ENCODE measurements at places on chromosomes 6 and 20.

DNA sequence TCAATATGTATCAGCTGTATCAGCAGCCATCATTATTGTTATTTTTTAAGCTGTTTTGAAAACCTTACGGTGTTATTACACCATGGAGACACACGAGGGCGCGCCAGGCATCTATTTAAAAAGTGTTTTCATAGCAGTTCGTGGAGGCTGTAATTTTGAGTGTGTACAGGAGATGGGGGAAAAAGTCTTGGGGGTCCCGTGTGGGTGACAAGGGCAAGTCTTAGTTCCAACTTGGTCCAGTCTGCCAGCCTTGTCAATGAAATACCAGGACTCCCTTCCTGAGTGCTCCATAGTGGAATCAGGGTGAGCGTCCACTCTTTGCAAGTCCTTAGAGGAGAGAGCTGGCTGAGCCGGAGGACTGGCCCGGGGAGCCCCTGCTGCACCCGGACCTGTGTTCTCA, 43.3 kb downstream of the SLC2A10 start:
- H3K27ac ChIP-seq: no peak overlapping the region
- peak; percentile 74 for DNase-seq
- no peaks in the 10 kb centered on the region for H3K4me1 ChIP-seq
- H3K27me3 ChIP-seq: peaks cover 5% of the 10 kb centered on the region
- H3K36me3 ChIP-seq: no peaks in the 10 kb centered on the region
- H3K4me3 ChIP-seq: no peak overlapping the region

GRCh38 chr20:19839053-19839452, 81.0 kb downstream of the RIN2 start:
- H3K36me3 ChIP-seq: no peaks in the 10 kb centered on the region
- no peak overlapping the region for H3K27ac ChIP-seq
- peaks cover 3% of the 10 kb centered on the region for H3K4me1 ChIP-seq
- no peak overlapping the region for H3K4me3 ChIP-seq
- H3K27me3 ChIP-seq: no peaks in the 10 kb centered on the region
- no peak for DNase-seq

- no peaks in the 10 kb centered on the region for H3K4me1 ChIP-seq
- peak overlapping the region; percentile 51 for H3K4me3 ChIP-seq
- no peak overlapping the region for H3K27ac ChIP-seq
- H3K27me3 ChIP-seq: no peaks in the 10 kb centered on the region
Observed at GRCh38 chr6:26401389-26401986, 587 bp upstream of the BTN3A1 start.

DNA sequence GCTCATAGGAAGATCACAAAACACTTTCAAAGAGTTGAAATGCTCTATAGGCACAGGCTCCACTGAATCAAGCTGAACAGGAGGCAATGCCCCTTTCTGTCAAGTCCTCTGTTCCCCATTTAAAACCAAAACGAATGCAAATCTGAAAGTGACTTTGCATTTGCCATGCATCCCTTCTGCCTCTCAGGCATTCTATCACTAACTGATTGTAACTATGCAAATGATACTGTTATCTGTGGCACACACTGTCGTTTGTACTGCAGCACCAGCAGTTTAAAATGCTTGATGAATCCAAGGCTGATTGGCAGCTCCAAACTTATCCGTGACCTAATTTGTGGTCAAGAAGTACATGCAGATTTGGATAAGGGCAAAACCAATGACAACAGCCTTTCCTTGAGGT, 1067.5 kb upstream of the MAP3K7 start:
- H3K4me1 ChIP-seq: peaks cover 9% of the 10 kb centered on the region
- H3K27ac ChIP-seq: no peak overlapping the region
- no peak for DNase-seq
- H3K27me3 ChIP-seq: no peaks in the 10 kb centered on the region
- H3K36me3 ChIP-seq: no peaks in the 10 kb centered on the region

- H3K27ac ChIP-seq: no peak overlapping the region
- DNase-seq: no peak
- no peak overlapping the region for H3K4me3 ChIP-seq
- H3K27me3 ChIP-seq: no peaks in the 10 kb centered on the region
- H3K36me3 ChIP-seq: no peaks in the 10 kb centered on the region
- H3K4me1 ChIP-seq: no peaks in the 10 kb centered on the region
Observed at GRCh38 chr6:100300221-100300736, 164.4 kb downstream of the SIM1 start.

- H3K4me3 ChIP-seq: no peak overlapping the region
- H3K27ac ChIP-seq: no peak overlapping the region
- H3K27me3 ChIP-seq: no peaks in the 10 kb centered on the region
- peaks cover 3% of the 10 kb centered on the region for H3K4me1 ChIP-seq
- no peak for DNase-seq
Observed at GRCh38 chr20:41412324-41413120, 45.9 kb upstream of the EMILIN3 start.

DNA sequence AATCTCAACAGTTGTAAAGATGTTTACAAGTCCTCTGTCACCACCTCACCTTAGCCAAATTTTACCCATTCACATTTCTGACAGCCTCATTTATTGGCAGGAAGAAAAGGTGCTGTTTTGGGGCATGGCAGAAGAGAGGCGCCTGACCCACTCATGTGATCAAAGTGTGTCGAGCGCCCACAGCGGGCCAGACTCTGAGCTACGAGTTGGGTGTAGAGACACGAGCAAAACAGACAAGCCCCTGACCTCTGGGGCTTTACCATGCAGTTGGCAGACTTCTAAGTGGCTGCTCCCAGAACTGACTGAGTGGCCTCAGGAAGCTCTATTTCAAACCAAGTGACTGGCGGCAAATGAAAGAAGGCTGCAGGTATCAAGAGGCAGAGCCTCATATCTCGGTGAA, 167.0 kb downstream of the SOBP start:
- H3K27me3 ChIP-seq: no peaks in the 10 kb centered on the region
- H3K36me3 ChIP-seq: peaks cover 9% of the 10 kb centered on the region
- peak; percentile 34 for DNase-seq
- H3K4me3 ChIP-seq: no peak overlapping the region
- H3K27ac ChIP-seq: peak overlapping the region; percentile 39
- H3K4me1 ChIP-seq: peaks cover 36% of the 10 kb centered on the region

DNA sequence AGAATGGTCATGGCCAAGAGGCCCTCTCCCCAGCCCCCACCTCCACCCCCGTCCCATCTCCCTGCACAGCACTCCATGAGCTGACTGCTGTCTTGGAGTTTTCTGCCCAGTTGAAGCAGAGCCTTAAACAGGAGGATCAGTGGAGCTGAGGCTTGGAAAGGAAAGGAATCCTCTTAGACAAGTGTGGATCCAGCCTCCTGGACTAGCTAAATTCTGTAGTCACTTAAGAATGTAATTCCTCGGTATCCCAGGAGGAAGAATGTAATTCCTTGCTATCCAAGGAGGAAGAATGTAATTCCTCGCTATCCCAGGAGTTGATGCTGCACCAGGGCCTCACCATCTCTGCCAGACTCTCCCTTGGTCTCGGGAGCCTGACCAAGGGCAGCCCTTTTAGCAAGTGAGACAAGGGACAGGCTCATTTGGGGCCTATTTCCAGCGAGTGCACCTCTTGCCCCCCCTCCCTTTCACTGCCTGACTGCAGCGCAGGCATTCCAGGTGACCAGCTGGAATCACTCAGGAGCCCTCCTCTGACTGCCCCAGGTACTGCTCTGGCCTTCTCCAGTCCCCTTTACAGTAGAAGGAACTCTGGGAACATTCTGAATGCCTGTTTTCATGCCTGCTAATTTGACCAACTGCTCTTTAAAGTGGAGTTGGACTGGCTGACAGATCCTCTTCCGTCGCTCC, 76.2 kb downstream of the TCP11 start:
- H3K4me1 ChIP-seq: peaks cover 36% of the 10 kb centered on the region
- H3K27me3 ChIP-seq: no peaks in the 10 kb centered on the region
- H3K27ac ChIP-seq: peak overlapping the region; percentile 46
- DNase-seq: no peak
- no peaks in the 10 kb centered on the region for H3K36me3 ChIP-seq
- no peak overlapping the region for H3K4me3 ChIP-seq

- no peaks in the 10 kb centered on the region for H3K27me3 ChIP-seq
- peaks cover 6% of the 10 kb centered on the region for H3K4me1 ChIP-seq
- H3K4me3 ChIP-seq: no peak overlapping the region
- H3K36me3 ChIP-seq: no peaks in the 10 kb centered on the region
- no peak for DNase-seq
Observed at GRCh38 chr6:90414352-90414751, 117.7 kb upstream of the BACH2 start.

DNA sequence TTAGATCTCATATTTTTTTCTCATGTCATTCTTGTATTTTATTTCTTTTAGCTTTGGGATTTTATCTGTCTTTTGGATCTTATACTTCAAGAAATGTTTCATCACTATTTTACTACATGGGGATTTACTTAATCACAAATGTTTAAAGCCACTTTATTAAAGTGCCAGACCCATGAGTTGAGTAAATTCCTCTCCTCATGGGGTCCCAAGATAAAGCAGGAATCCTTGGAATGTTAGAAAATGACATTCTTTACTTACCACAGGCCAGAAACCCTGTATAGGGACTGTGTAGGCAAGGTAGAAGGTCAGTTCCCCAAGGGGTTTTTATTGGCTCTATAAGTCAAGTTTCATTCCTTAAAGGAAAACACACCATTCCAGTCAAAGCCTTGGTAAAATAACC, 28.4 kb upstream of the OR2J2 start:
- H3K27ac ChIP-seq: no peak overlapping the region
- H3K4me1 ChIP-seq: no peaks in the 10 kb centered on the region
- no peak for DNase-seq
- no peak overlapping the region for H3K4me3 ChIP-seq
- H3K27me3 ChIP-seq: no peaks in the 10 kb centered on the region
- no peaks in the 10 kb centered on the region for H3K36me3 ChIP-seq

GRCh38 chr6:85826997-85827396, 184.3 kb upstream of the SYNCRIP start:
- H3K36me3 ChIP-seq: no peaks in the 10 kb centered on the region
- H3K27me3 ChIP-seq: no peaks in the 10 kb centered on the region
- H3K4me3 ChIP-seq: no peak overlapping the region
- no peak overlapping the region for H3K27ac ChIP-seq
- no peaks in the 10 kb centered on the region for H3K4me1 ChIP-seq

GRCh38 chr20:59363101-59363500, 62.7 kb downstream of the EDN3 start:
- peaks cover 20% of the 10 kb centered on the region for H3K27me3 ChIP-seq
- DNase-seq: no peak
- H3K36me3 ChIP-seq: no peaks in the 10 kb centered on the region
- H3K27ac ChIP-seq: no peak overlapping the region
- H3K4me3 ChIP-seq: no peak overlapping the region
- H3K4me1 ChIP-seq: no peaks in the 10 kb centered on the region

DNA sequence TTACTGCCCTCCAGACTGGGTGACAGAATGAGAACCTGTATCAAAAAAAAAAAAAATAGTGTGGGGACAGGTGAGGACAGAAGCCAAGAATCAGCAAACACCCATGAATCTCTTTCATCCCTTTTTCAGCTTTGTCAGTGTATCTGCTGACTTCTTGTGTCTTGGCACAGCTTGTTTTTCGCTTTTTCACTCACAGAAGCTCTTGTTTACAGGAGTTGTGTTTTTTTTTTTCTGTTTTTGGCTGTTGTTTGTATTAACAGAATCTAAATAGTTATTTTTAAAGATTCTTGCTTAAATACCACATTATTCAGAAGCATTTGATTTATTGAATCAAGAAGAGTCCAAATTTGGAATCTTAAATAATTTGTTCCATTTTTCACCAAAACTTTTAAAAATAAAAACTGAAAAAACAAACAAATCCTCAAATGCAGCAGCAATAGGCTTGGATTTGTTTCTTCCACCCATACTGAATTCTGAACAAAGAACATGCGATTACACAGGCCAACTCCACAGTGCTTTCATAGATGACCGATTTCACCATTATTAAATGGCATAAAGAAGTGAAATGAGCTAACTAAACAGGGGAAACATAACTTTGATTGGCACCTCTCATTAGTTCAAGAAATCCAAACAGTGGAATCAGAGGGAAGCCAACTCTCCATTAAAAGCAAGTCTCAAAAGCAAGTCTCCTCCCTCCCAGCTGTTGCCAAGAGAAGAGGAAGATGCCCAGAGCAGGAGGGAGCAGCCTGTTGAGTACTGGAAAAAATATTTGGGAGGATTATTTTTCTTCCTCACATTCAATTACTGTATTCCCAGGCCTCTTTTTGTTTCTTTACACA, 27.2 kb upstream of the GPR63 start:
- H3K4me1 ChIP-seq: no peaks in the 10 kb centered on the region
- H3K4me3 ChIP-seq: no peak overlapping the region
- no peaks in the 10 kb centered on the region for H3K36me3 ChIP-seq
- no peak for DNase-seq
- no peaks in the 10 kb centered on the region for H3K27me3 ChIP-seq
- H3K27ac ChIP-seq: no peak overlapping the region

GRCh38 chr6:79117752-79118151, 39.7 kb upstream of the PHIP start:
- H3K4me1 ChIP-seq: peaks cover 6% of the 10 kb centered on the region
- H3K27me3 ChIP-seq: no peaks in the 10 kb centered on the region
- no peak overlapping the region for H3K27ac ChIP-seq
- no peak overlapping the region for H3K4me3 ChIP-seq

GRCh38 chr6:157462956-157463742, 82.2 kb downstream of the ZDHHC14 start:
- no peak for DNase-seq
- H3K4me1 ChIP-seq: no peaks in the 10 kb centered on the region
- H3K36me3 ChIP-seq: no peaks in the 10 kb centered on the region
- no peaks in the 10 kb centered on the region for H3K27me3 ChIP-seq
- H3K27ac ChIP-seq: no peak overlapping the region

GRCh38 chr20:63577317-63577894, 3.4 kb upstream of the HELZ2 start:
- H3K4me3 ChIP-seq: no peak overlapping the region
- H3K36me3 ChIP-seq: no peaks in the 10 kb centered on the region
- H3K4me1 ChIP-seq: no peaks in the 10 kb centered on the region
- H3K27me3 ChIP-seq: no peaks in the 10 kb centered on the region

GRCh38 chr20:44803383-44803941, 6.9 kb downstream of the RIMS4 start:
- H3K4me3 ChIP-seq: no peak overlapping the region
- peaks cover 19% of the 10 kb centered on the region for H3K4me1 ChIP-seq

- no peak overlapping the region for H3K4me3 ChIP-seq
- no peak overlapping the region for H3K27ac ChIP-seq
- H3K4me1 ChIP-seq: no peaks in the 10 kb centered on the region
- no peak for DNase-seq
Observed at GRCh38 chr6:47414423-47415167, 63.0 kb upstream of the CD2AP start.

DNA sequence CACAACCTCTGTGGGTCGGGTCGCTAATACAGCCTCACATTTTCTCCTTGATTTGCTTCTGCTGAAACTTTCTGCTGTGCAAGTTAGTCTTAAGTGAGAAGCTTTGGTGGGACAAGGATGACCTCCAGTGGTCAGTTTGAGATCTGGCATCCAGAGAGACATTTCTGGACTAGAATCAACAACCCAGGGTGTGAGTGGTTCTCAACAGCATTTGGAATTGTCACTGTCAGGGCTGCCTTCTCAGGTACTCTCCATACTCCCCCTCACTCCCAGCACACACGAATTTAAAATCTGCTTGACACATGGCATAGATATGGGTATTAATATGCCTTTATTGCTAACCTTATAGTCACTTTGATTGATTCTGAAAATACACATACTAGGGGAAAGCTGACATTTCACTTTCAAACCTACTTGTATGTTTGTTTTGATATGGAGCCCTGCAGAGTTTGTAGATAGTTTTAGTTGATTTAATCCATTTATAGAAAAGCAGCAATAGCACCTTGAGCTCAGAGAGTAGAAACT, 13.2 kb downstream of the OTOR start:
- H3K27ac ChIP-seq: no peak overlapping the region
- peak; percentile 81 for DNase-seq
- peaks cover 22% of the 10 kb centered on the region for H3K4me1 ChIP-seq
- no peak overlapping the region for H3K4me3 ChIP-seq
- no peaks in the 10 kb centered on the region for H3K27me3 ChIP-seq
